ENCODE measurements at places on chromosomes 1 and 21.

DNA sequence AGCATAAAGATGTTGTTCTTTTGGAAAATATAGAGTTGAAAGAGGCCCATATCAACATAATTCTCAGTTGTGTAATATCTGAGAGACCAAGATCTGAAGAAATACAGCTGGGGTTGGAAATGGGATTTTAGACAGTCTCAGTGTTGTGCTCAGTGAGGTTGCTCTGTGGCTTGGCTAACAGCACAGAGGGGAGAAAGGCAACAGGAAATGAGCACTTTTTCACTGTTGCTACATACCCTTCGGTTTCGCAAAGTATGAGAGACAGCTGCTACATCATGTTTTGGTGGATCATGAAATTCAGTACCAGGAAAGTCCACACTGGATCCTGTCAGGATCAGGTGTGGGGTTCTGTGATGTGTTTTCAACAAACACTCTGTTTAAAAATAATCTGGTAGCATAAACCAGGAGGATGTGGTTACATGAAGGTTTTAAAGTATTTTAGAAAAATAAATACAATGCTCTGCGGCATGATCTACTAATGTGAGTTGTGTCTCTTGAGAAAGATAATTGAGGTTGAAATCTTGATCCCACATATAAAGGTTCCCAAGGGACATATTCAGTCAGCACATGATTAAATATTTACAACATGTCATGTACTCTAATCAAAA lies 7.0 kb upstream of the GPR88 start:
- no peak for DNase-seq

DNA sequence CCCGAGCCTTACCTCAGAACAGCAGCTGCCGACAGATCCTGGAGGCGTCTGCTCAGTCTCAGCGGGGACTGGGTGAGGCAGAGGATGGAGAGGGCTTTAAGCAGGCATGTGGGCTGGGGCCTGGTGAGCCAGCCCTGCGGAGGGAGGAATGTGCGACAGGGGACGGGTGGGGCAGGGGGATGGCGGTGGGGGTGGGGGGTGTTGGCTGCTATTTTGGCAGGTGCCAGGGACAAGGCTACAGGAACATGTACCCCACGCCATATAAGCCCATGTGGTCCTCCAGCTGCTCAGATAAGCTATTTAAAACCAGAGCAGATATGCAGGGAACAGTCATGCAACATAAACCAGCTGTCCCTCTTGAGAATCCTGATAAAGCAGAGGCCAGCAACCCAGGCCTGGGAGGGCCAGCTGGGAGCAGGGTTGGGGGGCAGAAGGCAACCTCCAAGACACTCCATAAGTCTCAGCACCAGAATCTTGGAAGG lies at the start of gene TNNT2:
Gene TNNT2 (minus strand): TSS at position 70 of the 482 bp plus-strand sequence. CDS start 4,426 bp downstream, outside the sequence.
- DNase-seq, result no peak

- no peak for DNase-seq
Measured at GRCh38 chr1:18262726-18263125, 155.1 kb downstream of the IGSF21 start.

GRCh38 chr1:170765712-170766330 lies 101.9 kb downstream of the PRRX1 start:
- DNase-seq, result no peak

GRCh38 chr1:18058206-18058921 lies 49.2 kb upstream of the IGSF21 start:
- no peak for DNase-seq

- no peak for DNase-seq
Measured at GRCh38 chr1:244322791-244323521, 128.8 kb downstream of the ADSS2 start.

DNA sequence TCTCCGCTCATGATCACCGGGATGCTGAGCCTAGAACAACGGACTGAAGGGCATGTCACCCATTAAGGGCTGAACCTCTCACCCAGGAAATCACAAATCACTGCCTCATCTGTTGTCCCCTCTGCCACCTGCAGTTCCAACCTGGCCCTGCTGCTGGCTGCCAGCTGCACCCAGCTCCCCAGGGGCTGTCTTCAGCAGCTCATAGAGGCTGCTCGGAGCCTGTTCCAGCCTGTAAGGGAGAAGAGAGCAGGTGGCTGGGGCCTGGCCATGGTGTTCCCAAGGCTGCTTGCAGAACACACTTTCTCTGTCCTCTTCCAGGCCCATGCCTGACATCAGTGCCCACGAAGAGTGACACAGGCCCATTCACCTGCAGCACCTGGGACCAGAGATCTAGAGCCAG lies 44.5 kb upstream of the DISP3 start:
- no peak for DNase-seq

DNA sequence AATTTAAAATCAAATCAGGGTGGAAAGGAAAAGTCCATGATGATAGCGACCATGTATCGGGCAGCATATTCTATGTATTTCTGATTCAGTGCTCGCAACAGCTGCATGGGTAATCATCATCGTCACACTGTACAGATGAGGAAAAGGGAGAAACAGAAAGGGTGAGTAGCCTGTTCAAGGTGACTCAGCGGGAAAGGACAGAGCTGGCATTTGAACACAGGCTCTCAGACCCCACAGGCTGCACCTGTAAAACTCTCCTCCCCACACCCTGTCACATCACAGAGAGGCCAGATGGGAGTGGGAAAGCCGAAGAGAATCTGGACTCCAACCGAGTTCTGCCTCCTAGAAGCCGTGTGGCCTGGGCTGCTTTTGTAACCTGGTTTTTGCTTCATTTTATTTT lies 14.0 kb downstream of the RUNX1 start:
- DNase-seq, result no peak

DNA sequence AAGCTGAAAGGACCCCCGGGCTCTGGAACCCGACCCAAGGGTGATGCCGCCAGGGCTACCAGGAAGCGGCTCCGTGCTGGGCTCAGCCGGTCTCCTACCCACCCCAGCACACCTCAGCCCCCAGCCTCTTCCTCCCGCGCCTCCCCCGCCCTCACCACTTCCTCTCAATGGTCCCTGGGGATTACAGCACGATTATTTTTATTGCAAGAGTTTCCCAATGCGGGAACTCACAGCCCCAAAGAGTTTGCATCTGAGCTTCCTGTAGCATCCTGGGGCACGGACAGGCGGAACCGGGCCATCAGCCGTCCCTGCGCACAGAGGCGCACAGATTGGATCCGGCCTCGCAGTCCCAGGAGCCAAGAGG lies 8.7 kb upstream of the SLX9 start:
- no peak for DNase-seq

- no peak for DNase-seq
Measured at GRCh38 chr1:229381234-229381633, 38.4 kb upstream of the CCSAP start.

DNA sequence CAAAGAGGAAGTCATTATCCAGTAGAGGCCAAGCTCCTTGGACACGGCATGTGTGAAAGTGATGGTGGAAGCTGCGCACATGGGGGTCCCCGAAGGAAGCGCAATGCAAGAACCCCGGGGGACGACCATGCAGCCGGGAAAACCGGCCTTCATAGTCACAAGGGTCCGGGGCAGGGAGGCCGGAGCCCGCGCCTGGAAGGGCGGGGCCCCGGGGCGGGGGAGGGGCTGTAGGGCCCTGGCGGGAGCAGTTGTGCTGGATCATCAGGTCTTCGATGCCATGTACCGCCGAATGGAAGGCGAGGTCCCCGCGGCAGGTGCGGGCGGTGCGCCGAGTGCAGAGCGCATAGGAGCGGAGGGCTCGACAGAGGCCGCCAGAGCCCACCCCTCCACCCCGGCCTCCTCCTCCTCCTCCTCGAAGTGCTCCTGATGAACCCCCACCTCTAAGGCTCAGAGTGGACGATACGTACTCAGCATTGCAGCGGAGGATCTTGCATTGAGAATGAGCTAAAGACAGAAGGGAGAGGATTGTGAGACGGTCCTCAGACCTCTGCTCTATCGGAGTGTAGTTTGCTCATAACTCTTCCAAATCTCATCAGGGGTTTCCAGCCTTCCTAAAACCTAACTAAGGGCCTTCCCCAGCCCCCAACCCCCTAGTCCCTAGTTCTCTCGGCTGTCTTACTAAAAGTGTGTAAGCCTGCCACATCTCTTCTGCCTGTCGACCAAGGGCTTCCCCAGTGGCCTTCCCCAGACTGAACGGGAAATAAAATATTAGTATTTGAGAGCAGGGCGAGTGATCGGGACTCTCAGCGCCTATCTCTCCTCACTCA lies 2.1 kb downstream of the HJV start:
- DNase-seq, result no peak

- DNase-seq, result no peak
Measured at GRCh38 chr21:40379881-40380810, 466.8 kb downstream of the DSCAM start.

- DNase-seq, result no peak
Measured at GRCh38 chr1:215958841-215959240, 391.7 kb downstream of the KCTD3 start.

GRCh38 chr21:37877171-37877570 lies 39.1 kb downstream of the KCNJ6 start:
- DNase-seq, result no peak

GRCh38 chr1:1703796-1704195 lies 11.2 kb upstream of the SLC35E2B start:
- DNase-seq, result no peak

DNA sequence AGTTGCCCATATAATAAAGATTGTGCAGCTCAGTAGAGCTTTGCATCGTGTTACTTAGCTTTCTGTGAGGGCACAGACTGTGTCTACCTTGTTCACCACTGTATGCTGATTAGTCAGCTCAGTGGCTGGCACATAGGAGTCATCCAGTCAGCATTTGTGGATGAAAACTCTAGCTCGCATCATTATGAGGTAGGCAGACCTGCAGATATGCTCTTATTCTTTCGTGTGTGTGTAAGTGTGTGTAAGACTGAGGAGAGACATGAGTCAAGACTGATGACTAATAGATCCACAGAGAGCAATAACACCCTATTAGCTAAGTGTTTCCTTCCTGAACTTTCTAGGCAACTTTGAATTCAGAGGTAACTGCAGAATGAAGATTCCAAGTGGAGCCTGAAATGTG lies 17.1 kb downstream of the TTF2 start:
- no peak for DNase-seq

GRCh38 chr1:241213139-241213538 lies 143.9 kb downstream of the RGS7 start:
- no peak for DNase-seq

- no peak for DNase-seq
Measured at GRCh38 chr1:196593955-196594354, 14.3 kb downstream of the KCNT2 start.

- no peak for DNase-seq
Measured at GRCh38 chr1:45785583-45785982, 17.8 kb upstream of the MAST2 start.

DNA sequence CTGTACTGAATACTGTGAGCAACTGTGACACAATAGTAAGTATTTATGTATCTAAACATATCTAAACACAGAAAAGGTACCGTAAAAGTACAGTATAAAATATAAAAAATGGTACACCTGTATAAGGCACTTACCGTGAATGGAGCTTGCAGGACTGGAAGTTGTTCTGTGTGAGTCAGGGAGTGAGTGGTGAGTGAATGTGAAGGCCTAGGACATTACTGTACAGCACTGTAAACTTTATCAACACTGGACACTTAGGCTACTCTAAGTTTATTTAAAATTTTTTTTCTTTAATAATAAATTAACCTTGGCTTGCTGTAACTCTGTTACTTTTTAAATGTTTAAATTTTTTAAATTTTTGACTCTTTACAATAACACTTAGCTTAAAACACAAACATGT lies 24.5 kb upstream of the SHCBP1L start:
- DNase-seq, result no peak

DNA sequence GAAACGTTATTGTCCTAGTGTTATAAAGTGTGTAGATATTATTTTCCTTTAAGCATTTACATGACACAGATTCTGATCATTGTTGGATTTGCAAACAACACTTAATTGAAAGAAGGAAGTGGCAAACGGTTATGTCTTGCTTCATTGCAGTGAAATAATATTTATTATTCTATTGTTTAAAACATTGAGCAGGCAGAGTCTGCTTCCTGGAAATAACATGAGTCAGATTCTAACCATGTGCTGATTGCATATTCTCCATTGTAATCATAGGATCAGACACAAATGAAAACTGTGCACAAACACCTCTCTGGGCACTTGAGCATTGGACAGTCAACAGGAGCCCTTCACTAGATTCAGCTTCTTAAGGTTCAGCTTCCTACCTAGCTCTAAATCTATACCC lies 46.8 kb upstream of the USP25 start:
- DNase-seq, result no peak

DNA sequence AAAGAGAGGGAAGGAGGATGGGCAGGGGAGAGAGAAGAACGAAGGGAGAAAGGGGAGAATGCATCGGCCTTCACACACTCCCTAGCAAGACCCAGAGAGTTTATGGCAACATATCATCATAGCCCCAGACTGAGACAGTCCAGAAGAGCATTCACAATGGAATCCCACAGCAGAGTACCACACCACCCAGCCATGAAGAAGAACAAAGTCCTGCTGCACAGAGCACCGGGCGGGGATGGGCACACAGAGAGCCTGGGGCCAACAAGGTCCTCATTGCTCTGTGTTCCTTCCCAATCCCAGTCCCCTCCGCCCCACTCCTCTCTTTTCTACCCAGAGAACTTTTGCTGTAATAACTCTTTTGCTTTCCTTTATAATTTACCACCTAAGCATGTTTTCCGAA lies 118.1 kb upstream of the TMPRSS2 start:
- DNase-seq, result no peak

GRCh38 chr21:19833082-19833481 lies 1165.1 kb upstream of the NCAM2 start:
- no peak for DNase-seq

DNA sequence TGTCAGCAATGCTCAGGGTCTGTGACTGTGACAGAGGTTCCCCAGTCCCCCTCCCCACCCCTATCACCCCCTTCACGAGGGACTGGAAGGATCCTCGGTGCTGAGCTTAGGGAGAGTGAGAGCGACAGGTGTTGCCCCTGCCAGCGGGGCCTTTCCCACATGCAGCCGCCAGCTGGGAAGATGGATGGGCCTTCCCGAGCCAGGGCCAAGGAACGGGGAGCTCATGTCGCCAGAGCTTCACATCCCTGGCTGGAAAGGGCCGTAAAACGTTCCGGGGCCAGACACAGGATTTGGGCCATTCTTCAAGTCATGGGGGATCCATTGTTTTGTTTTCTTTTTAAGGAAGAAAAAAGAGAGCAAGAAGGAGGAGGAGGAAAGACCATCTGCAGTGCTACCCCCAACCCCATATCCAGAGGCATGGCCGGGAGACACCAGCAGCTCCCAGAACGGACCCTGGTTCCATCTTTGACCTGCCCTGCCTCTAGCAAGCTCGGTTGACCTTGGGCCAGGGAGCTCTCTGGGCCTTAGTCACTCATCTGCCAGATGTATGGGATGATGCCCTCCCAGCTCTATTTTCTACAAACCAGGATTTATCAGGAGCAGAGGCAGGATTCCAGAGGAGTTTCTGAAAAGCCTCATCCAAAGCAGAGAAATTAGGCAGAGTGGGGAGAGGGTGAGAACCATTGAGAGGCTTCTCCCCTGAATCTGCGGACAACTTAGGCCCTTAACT lies 54.1 kb downstream of the TAS1R2 start:
- no peak for DNase-seq

GRCh38 chr1:204206121-204206520 lies 7.7 kb downstream of the GOLT1A start:
- no peak for DNase-seq

Measured in stimulated activated CD4-positive, alpha-beta T cell treated with anti-CD3 and anti-CD28 coated beads, Interleukin-15, amount 100 ng/mL, for 1 hour (primary cell).